ENCODE measurements at places on chromosomes 11 and 22. TPM values are rescaled to one million over a fixed set of nuclear protein-coding genes. Genes with fewer than 3 reads are reported as not detected.

GRCh38 chr11:59810911-59811259 is 307 bp upstream of the MRPL16 start:
- no peak for DNase-seq

DNA sequence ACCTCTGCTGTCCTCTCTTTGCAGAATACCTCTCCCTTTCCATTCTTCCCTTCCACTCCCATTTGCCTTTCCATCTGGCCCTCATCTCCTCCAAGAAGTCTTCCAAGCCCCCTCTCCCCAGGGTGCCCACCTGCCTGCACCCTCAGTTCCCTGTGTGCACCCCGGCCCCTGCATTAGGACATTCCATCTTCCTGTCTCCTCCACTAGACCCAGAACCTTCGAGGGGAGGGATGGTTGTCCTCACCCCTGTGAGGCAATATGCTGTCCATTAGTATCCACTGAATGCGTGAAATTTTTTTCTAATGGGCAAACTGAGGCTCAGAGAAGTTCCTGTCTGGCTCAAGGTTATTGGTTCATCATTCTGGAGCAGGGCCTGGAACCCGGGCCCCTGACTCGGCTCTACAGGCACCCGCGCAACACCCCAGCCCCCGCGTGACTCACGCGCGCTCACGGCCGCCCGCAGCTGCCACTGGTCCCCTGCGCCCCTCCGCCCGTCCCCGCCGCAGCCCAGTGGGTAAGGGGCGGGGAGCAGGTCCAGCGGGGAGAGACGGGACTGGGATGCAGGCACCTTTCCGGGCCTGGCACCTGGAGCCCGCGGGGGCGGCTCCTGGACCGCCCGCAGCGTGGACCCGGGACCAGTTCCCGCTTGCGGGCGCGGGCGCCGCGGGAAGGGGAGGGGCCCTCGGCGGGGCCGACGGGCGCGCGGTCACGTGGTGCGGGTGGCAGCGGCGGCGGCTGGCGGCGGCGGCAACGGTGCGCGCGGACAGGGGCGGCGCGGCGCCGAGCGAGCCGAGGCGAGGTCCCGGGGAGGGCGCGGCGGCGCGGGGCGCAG is 7.0 kb downstream of the SEPTIN3 start:
- DNase-seq: peak; percentile 40

DNA sequence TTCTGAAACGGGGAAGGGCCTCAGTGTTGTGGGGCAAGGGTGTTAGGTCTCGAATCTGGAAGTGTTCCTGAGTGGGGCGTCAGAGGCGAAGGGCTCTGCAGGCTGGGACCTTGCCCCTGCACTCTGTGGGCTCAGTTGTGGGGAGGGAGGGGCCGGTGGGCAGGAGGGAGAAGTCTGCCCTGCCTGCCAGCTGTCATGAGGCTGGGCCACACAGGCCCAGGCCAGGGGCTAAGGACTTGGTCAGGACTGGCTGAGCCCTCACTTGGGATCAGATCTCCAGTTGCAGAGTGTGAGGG is at the start of gene CRACR2B:
Gene CRACR2B (plus strand): TSS at position 23 of the 296 bp plus-strand sequence. CDS start 689 bp downstream, outside the sequence.
- no peak for DNase-seq

- DNase-seq: no peak
Measured at GRCh38 chr22:29251981-29252911, 15.5 kb downstream of the RHBDD3 start.

GRCh38 chr11:122157653-122158161 is 41.7 kb upstream of the BLID start:
- DNase-seq: no peak

- DNase-seq: no peak
Measured at GRCh38 chr22:38314051-38314932, 2.9 kb downstream of the CSNK1E start.

DNA sequence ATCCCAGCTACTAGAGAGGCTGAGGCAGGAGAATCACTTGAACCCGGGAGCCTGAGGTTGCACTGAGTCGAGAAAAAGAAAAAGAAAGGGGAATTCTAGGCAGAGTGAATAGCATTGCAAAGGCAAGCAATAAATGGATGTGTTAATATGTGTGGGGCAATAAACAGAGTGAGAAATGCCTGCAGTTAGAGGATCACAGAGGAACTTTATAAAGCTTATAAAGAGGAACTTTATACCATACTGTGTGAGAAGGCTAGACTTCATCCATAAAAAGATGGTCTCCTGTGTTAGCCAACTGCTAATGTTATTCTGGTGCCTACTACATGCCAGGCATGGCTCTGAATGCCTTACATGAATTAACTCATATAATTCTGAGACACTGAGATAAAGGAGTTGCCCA is 841 bp downstream of the B3GNT6 start:
- no peak for DNase-seq

Gene SUSD2
- 14.0 TPM for total RNA-seq

Gene WT1
- total RNA-seq: 0.33 TPM

Gene BEST1
- total RNA-seq: 2.7 TPM
